Heart left ventricle (tissue), 16 donors: ENCODE measurements at places on chromosomes 13 and 19. TPM values are rescaled to one million over a fixed set of nuclear protein-coding genes. Genes with fewer than 3 reads are reported as not detected.

Gene GPR12
- total RNA-seq, result not detected

Gene ZNF302
- total RNA-seq, result 37.2 TPM

Gene ZNF835
- total RNA-seq, result 2.8 TPM

Gene ZNF266
- total RNA-seq, result 11.1 TPM

Gene FXYD1
- 286 TPM for total RNA-seq

Gene PSG3
- not detected for total RNA-seq

Gene HSPB6
- 922 TPM for total RNA-seq

DNA sequence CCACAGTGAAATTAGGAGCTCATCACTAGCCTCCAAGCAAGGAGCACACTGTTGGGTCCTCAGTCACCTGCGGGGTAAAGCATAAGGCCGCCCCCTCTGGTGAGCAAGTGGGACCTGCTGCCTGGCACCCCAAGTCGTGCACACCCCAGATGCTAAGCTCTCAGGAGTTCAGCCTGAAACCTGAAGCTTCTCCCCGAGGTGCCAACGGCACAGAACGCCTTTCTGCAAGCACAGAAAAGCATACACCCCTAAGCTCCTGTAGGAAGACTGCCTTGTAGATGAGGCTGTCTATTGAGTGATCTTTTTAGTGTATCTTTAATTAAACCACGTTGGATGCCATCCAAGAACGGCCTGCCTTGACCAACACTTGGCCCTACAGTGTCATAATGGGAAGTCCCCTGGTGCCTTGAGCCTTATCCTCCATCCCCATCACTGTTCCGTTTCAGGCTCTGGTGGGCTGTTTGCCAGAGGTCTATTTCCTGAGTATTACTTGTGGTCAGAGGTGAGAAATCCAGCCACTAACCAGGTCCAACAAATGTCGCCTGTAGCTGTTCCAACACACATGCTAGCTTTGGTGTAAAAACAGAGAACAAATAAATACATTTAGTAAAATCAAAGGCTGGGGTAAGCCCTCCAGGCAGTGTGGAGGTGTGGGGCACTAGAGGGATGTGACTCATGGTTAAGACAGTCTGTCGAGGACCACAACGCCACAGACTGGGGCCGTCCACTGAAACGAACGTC lies 44.8 kb downstream of the C13orf42 start:
- DNase-seq, result no peak

DNA sequence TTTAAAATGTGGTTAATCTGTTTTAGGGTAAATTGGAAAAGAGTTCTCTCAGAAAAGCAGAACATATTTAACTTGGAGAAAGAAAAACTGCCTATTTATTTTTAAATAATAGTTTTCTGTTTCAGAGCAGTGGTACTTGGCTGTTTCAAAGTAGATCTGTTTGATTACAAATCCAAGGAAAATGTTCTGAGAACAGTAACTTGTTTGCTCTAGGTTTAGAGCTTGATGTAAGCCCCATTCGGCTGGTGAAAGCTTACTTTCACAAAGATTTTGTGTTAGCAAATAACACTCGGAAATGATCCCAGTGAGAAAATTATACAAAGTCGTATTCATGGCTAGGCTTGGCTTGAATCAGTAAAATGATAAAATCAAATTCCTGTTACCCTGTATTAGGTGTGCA lies 395.8 kb upstream of the GPC6 start:
- DNase-seq, result no peak

- DNase-seq, result no peak
Observed at GRCh38 chr13:102869948-102870676, 24.3 kb downstream of the ERCC5 start.

DNA sequence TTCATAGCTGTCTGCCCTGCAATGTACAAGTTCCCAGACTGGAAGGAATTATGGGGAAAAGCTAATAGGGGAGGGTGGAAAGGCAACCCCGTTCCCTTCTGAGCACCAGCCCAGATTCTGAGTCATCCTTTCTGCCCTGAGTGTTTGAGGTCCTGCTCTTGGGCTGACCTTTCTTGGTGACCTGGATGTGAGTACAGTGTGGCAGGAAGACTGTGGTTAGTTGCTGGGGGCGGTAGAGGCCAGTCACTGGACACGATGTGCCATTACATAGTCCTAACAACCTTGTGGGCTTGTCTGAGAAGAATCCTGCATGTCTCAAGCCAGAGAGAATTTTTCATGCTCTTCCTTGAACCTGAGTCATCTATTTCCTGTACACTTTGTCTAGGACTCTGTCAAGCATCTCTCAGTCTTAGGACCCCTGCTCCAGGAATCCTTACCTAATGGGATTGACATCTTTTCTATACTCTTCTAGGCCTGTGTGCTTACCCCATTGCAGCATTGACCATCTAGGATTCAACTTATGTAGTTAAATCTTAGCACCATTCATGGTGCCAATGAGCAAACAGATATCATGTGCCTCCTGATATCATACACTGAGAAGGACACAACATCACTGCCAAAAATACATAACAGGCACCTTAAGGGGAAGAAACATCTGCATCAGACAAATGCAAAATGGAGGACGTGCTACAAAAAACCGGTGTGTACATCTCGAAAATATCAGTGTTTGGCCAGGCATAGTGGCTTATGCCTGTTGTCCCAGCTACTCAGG lies 8.1 kb upstream of the ANGPTL4 start:
- no peak for DNase-seq

DNA sequence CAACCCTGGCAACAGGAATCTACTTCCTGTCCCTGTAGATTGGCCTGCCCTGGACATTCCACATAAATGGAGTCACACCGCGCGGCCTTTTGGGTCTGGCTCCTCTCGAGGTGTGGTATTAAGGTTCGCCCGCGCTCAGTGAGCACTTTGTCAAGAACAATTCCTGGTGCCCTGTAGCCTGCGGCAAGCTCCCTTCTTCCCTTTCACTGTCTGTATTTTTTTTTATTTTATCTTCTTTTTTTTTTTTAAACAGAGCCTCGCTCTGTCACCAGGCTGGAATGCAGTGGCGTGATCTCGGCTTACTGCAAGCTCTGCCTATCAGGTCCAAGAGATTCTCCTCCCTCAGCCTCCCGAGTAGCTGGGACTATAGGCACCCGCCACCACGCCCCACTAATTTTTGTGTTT lies 28.3 kb downstream of the PEX11G start:
- no peak for DNase-seq

GRCh38 chr13:22061806-22062391 lies 391.0 kb downstream of the FGF9 start:
- no peak for DNase-seq

DNA sequence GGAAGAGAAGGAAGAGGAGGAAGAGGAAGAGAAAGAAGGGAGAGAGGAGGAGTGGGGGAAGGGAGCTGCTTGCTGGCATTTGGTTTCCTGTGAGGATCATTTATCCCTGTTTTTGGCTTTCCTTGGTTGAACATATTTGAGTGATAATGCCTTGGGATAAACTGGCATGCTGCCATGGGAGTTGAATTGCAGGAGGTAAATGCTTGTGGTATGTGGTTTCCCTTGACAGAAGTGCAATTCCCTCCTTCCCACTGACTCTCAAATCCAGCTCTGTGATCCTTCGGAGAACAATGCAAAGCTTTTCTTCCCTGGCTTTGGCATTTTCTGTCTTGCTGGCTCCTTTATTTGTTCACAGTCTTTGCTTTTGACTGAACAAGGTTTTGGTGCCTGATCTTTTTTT lies 27.2 kb upstream of the CBY2 start:
- no peak for DNase-seq

GRCh38 chr19:56840451-56841192 lies at the start of the genes PEG3 and ZIM2:
Gene PEG3, minus strand, starts transcription at chr19:56840726. Its CDS starts 16,071 bp downstream, at chr19:56824655.
Gene ZIM2, minus strand, starts transcription at chr19:56840726. Its CDS starts 16,449 bp downstream, at chr19:56824277.
- peak; percentile 82 for DNase-seq
